Effector memory CD8-positive, alpha-beta T cell (primary cell): ENCODE measurements at places on chromosomes 11 and 22.

DNA sequence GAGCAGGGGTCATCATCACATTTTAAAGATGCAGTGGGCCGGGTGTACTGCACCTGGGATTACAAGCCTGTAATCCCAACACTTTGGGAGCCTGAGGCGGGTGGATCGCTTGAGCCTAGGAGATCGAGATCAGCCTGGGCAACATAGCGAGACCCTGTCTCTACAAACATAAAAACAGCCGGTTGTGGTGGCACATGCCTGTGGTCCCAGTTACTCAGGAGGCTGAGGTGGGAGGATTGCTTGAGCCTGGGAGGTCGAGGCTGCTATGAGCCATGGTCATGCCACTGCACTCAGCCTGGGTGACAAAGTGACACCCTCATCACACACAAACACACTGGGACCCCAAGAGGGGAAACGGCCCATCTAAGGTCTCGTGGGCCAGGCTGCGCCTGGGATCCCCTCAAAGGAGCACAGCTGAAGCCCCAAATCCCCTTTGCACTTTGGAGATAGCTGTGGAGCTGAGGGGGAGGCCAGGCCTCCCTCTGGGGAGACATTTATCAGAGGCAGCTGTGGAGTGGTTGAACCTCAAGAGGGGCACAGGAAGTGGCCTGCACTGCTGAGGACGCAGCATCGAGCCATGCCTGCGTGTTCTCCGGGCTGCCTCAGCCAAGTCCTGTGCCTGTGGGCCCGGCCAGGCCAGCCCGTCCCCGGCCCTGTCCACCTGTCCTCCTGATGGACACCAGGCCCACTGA is 27.5 kb downstream of the OSBPL5 start:
- H3K27me3 ChIP-seq = no peaks in the 10 kb centered on the region

- no peak overlapping the region for H3K4me3 ChIP-seq
- no peak overlapping the region for H3K27ac ChIP-seq
- no peaks in the 10 kb centered on the region for H3K36me3 ChIP-seq
- DNase-seq = no peak
Measured at GRCh38 chr11:60513496-60514460, 1.4 kb upstream of the MS4A13 start.

GRCh38 chr11:102223859-102224258 is 93.4 kb upstream of the BIRC3 start:
- H3K4me1 ChIP-seq = peaks cover 6% of the 10 kb centered on the region
- H3K27ac ChIP-seq = no peak overlapping the region
- H3K27me3 ChIP-seq = peaks cover 14% of the 10 kb centered on the region
- no peak overlapping the region for H3K4me3 ChIP-seq
- peaks cover 9% of the 10 kb centered on the region for H3K36me3 ChIP-seq

DNA sequence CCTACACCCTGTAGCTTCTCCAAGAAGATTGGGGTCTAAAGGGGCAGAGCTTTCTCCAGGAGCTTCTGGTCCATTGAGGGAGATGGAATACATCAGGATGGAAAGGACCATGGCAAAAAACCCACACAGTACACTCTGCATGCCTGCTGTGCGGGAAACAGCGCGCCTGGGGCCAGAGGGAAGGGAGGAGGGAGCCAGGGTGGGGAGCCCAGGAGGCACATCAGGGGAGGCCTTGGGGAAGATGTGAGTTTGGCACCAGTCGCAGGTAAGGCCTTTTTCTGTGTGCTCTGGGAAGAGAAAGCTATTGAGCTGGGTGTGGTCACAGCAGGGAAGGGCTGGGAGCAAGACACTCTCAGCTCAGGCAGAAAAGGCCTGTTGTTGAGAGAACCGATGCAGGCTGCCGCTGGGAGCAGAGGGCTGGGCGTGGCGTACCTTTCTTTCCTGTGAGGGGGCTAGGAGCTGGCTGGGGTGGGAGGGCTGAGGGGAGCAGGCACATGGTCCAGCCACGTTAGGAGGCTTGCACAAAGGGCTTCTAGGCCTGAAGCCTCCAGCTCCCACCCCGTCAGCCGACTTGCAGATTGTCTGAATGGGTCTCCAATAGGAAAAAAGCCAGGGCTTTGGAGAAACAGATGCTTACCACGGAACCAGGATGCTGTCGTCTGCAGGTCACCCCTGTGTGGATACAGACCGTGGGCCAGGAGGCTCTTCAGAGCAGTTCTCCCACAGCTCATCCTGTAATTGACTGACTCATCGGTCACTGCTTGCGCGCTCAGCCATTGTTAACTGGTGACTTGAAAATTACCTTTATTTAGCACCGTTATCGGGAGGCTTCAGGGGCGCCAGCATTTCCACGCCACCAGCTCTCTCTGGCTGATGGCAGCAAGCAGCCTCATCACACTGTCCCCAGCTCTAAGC is 237.3 kb downstream of the ST3GAL4 start:
- peaks cover 5% of the 10 kb centered on the region for H3K27me3 ChIP-seq
- H3K4me3 ChIP-seq = no peak overlapping the region
- H3K36me3 ChIP-seq = peaks cover 3% of the 10 kb centered on the region
- no peak overlapping the region for H3K27ac ChIP-seq
- no peak for DNase-seq

GRCh38 chr11:82752801-82753200 is 19.1 kb upstream of the FAM181B start:
- H3K27me3 ChIP-seq = peaks cover 7% of the 10 kb centered on the region
- no peak overlapping the region for H3K27ac ChIP-seq
- H3K36me3 ChIP-seq = no peaks in the 10 kb centered on the region
- no peak for DNase-seq
- H3K4me3 ChIP-seq = no peak overlapping the region

DNA sequence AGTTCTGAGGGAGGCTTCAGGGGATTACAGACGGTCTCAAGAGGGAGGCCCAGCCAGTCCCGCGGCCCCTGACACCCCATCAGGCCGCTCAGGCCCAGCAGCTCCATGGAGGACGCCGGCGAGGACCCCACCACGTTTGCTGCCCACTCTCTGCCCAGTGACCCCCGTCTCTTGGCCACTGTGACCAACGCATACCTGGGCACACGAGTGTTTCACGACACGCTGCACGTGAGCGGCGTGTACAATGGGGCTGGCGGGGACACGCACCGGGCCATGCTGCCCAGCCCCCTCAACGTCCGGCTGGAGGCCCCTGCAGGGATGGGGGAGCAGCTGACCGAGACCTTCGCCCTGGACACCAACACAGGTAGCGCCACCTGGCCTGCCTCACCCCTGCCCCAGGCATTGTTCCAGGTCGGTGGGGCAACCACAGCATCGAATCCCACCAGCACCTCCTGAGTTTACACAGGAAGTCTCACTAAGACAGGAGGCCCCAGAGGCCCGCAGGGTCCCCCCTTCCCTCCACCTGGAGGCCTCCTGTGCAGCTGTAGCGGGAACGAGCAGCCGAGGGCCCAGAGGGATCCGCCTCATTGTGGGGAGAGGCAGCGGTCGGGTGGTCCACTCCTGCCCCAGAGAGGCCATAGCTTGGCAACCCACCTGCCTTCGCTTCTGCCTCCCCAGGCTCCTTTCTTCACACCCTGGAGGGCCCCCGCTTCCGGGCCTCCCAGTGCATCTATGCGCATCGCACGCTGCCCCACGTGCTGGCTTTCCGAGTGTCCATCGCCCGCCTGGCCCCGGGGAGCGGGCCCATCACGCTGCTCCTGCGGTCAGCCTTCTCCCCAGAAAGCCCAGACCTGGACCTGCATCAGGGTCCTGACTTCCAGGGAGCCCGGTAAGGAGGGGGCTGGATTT is 1.0 kb downstream of the PGGHG start:
- no peak for DNase-seq
- peak overlapping the region; percentile 79 for H3K4me3 ChIP-seq
- peaks cover 56% of the 10 kb centered on the region for H3K36me3 ChIP-seq
- H3K27me3 ChIP-seq = no peaks in the 10 kb centered on the region
- H3K27ac ChIP-seq = peak overlapping the region; percentile 90

DNA sequence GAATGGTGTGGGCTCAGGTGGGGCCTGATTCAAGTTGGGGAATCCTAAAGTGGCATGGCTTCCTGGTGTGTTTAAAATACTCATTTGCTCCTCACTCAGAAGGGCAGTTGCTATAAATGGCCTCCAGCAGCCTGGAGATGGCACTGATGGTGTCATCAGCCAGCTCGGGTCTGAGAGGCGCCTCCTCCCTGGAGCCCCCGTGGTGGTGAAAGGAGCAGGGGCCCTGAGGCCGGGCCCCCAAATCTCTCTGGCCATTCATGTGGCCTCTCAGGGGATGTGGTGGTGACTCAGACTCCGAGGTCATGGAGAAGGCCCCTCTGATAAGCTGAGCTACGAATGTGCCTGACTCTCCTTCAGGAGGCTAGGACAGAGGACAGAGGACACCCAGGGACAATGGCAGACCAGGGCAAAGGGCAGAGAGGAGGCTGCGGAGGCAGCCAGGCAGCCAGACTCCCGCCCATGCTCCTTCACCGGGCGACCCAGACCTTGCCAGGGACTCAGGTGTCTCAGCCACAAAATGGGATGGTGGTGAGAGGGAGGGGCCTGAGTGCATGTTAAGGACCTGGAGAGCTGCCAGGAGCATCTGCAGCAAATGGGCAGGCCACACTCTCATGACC is 129.2 kb downstream of the CTTN start:
- peaks cover 56% of the 10 kb centered on the region for H3K27me3 ChIP-seq
- H3K4me1 ChIP-seq = no peaks in the 10 kb centered on the region
- no peak overlapping the region for H3K4me3 ChIP-seq
- DNase-seq = no peak
- H3K36me3 ChIP-seq = no peaks in the 10 kb centered on the region
- H3K27ac ChIP-seq = no peak overlapping the region

DNA sequence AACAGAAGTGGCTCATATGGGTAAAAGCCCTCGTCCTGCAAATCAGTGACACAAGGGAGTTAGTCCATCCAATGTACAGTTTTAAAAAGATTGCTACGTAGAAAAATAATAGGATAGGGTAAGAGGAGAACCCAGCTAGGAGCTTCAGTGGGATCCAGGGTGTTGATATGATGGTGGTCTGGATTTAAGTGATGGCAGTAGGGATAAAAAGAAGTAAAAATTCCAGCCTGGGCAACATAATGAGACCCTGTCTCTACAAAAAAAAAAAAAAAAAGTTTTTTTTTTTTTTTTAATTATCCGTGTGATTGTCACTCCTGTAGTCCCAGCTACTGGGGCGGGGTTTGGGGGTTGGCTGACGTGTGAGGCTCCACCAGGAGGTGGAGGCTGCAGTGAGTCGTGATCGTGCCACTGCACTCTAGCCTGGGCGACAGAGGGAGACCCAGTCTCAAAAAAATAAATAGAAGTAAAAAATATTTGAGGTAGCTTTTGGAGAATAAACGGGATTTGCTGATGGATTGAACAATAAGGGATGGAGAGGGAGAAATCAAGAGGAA is 7.0 kb upstream of the L3MBTL2 start:
- H3K27ac ChIP-seq = no peak overlapping the region
- peak overlapping the region; percentile 87 for H3K4me3 ChIP-seq
- H3K36me3 ChIP-seq = peaks cover 10% of the 10 kb centered on the region

DNA sequence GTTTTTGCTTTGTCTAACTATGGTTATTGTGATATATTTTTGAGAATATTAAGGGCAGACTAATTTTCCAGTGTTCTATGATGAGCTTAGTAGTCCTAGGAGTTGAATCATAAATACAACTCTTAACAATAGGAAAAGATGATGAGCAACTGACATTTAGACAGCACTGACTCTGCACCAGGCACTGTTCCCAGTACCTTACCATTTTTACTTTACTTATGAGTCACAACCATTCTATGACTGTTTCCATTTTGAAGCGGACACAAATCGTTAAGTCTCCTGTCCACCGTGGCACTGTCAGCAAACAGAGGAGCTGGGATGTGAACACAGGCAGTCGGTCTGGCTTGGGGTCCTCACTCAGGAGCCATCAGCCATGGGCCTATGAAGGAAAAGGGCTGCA is 3.4 kb upstream of the SCGB2A2 start:
- no peak overlapping the region for H3K4me3 ChIP-seq
- H3K27me3 ChIP-seq = peaks cover 41% of the 10 kb centered on the region

DNA sequence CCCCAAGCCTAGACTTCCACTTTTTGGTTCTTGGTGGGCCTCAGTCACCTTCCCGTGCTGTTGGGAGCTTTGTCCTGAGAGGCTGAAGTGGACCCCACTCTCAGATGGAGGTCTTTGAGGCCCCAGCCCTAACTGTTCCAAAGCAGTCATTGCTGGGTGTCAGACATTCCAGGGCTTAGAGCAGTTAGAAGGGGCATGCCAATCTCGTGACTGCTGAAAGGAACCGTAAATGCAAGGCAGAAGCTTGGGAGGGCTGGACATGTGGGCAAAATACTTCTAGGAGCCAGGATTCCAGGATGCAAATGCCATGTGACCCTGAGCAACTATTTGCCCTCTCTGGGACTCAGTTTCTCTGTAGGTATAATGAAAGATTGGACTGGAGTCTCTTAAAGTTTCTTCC is 118.8 kb upstream of the CRYBB3 start:
- H3K4me3 ChIP-seq = no peak overlapping the region
- no peak overlapping the region for H3K27ac ChIP-seq
- H3K27me3 ChIP-seq = no peaks in the 10 kb centered on the region
- no peak for DNase-seq
- peaks cover 7% of the 10 kb centered on the region for H3K36me3 ChIP-seq

- no peak overlapping the region for H3K27ac ChIP-seq
- no peak for DNase-seq
- no peaks in the 10 kb centered on the region for H3K36me3 ChIP-seq
- H3K4me1 ChIP-seq = no peaks in the 10 kb centered on the region
Measured at GRCh38 chr11:67073908-67074307, 17.3 kb downstream of the RHOD start.

DNA sequence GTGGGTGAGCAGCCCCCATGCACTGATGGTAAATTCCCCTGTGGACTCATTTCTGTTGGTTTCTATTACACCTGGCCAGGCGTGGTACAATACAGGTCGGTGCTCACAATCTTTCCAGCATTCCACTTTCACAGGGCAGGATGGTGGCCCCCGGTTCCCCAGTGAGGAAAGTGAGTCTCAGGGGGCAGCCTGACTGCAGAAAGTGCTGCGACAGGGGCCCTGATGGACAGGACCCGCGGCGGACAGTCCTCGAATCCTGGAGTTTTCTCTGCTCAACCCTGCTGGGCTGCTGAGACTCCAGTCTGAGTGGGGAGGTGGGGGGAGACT is 3.1 kb upstream of the PGGHG start:
- H3K4me1 ChIP-seq = peaks cover 44% of the 10 kb centered on the region
- no peak overlapping the region for H3K27ac ChIP-seq
- H3K4me3 ChIP-seq = no peak overlapping the region

DNA sequence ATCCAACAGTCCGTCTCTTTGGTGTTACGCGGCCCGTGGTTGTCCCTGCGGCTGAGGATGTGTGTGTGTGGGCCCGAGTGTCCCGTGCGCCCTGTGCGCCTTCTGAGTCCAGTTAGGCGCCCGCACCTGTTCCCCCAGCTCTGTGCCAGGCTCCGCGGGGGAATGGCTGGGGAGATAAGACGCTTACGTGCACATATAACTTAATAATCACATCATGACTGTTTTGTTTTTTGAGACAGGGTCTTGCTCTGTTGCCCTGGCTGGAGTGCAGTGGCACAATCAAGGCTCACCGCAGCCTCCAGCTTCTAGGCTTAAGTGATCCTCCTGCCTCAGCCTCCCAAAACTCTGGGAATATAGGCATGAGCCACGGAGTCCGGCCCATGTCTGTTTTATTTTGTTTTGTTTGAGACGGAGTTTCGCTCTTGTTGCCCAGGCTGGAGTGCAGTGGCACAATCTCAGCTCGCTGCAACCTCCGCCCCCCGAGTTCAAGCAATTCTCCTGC is 817 bp downstream of the ARL2 start:
- H3K36me3 ChIP-seq = peaks cover 20% of the 10 kb centered on the region
- no peaks in the 10 kb centered on the region for H3K27me3 ChIP-seq
- peak overlapping the region; percentile 80 for H3K4me3 ChIP-seq
- DNase-seq = no peak
